Endothelial cell (in vitro differentiated cells): ENCODE measurements at places on chromosomes 16 and 17.

DNA sequence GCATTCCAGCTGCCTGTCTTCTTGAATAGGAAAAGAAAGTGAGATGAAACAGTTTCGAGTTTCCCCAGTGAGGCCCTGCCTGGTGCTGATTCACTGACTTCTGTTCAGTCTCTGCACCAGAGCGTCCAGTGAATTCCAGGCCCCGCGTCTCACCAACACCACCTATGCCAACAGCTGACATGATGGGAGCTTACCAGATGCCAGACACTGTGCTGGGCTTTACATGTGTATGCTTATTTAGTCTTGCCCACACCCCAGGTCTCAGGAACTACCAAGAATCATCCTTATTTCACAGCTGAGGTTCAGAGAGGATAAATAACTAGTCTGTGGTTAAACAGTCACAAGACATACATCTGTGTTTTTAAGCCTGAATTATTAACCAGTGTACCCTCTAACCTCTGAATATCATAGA, 29.1 kb upstream of the IRX6 start:
- DNase-seq: no peak

GRCh38 chr17:75514919-75515495, 330 bp downstream of the CASKIN2 start:
- no peak for DNase-seq

- DNase-seq: no peak
Observed at GRCh38 chr17:31307640-31308039, 6.2 kb downstream of the EVI2B start.

GRCh38 chr16:23843143-23843542, 7.4 kb downstream of the PRKCB start:
- no peak for DNase-seq

GRCh38 chr17:28470266-28470913, 3.1 kb upstream of the SLC13A2 start:
- no peak for DNase-seq

DNA sequence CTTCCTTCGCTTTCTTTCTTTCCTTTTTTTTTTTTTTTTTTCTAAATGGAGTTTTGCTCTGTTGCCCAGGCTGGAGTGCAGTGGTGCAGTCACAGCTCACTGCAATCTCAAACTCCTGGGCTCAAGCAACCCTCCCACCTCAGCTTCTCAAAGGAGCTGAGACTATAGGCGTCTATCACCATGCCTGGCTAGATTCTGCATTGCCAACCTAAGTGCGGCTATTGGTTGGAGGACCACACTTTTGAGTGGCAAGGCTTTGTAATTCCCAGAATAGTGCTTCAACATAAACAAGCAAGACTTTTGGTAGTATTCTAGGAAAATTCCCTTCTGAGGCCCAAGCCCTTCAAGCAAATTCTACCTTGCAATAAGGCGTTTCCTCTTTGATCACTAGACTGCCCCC, 107.8 kb downstream of the YPEL2 start:
- no peak for DNase-seq
